ENCODE measurements at places on chromosomes 2 and 18. TPM values are rescaled to one million over a fixed set of nuclear protein-coding genes. Genes with fewer than 3 reads are reported as not detected.

DNA sequence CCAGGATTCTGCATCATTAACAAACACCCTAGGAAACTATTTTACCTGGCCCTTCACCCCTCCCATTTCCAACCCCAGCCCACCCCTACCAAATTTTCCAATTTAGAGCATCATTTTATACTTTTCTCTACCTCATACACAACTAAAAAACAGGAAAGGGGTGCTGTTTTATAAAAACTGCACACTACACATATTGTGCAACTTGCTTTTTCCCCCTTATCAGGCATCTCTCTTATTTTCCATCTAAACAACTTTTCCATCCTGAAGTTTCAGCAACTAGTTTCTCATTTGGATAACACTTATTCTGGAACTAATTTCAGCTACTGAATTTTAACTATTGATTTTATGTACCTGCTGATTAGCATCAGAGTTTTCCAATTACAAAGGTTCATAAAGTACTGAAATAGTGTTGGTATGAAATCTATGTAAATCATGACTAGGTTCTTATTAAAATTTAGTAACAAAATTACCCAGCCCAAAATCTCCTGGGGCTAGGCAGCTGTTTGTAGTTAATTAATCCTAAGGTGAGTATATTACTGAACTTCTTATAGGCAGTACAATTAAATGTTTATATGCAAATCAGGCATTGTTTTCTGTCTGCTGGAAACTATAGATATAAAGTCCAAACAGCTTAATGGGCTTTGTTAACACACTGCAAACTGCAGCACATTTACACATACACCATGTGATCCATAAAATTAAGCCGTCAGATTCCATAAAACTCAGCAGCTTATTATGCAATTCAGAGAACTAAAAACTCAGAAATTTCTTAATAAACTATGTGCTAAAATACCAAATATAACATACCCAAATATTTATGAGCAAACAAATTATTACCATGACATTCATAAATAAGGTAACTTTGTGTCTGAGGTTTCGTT lies 7.9 kb downstream of the SF3B1 start:
- H3K36me3 ChIP-seq = no peaks in the 10 kb centered on the region
- peaks cover 67% of the 10 kb centered on the region for H3K4me1 ChIP-seq
- H3K27ac ChIP-seq = no peak overlapping the region
- no peaks in the 10 kb centered on the region for H3K27me3 ChIP-seq
- H3K4me3 ChIP-seq = no peak overlapping the region

- no peak overlapping the region for H3K27ac ChIP-seq
- no peak for DNase-seq
- no peaks in the 10 kb centered on the region for H3K4me1 ChIP-seq
- H3K27me3 ChIP-seq = no peaks in the 10 kb centered on the region
- no peaks in the 10 kb centered on the region for H3K36me3 ChIP-seq
These were observed 284.5 kb upstream of the MMADHC start for GRCh38 chr2:149872041-149872440.

DNA sequence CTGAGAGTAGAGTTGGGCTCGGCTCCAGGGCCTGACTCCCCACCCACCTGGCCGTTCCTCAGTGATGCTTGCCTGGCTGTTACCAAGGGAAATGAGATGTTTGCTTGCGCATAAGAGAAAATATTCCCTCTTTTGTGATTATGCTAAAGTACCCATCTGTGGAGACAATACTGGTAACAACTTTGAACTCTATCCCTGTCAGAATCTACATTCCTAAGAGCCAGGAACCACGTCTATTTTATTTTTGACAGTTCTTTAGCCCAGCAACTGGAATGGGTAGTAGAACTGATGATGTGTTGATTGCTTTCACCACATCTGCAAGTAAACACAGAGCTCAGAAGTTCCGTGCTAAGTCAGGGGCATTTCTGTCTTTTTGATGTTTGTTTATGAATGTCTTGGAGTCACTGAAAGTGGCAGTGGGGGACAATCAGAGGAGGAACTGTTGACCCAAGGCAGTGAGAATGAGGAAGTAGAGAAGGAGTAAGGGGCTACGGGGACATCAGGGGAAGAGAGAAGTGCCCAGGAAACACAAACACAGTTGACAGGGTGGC lies 348.3 kb upstream of the SOX11 start:
- H3K27me3 ChIP-seq = no peaks in the 10 kb centered on the region
- H3K36me3 ChIP-seq = no peaks in the 10 kb centered on the region
- no peak overlapping the region for H3K4me3 ChIP-seq
- H3K27ac ChIP-seq = no peak overlapping the region

Gene CYP27C1
- 0.35 TPM for total RNA-seq

Gene NR4A2
- total RNA-seq = 11.5 TPM
